LHCN-M2 (cell line): ENCODE measurements at places on chromosomes 5 and 9.

- peak; percentile 33 for DNase-seq
Measured at GRCh38 chr5:62143268-62144229, 162.5 kb upstream of the KIF2A start.

- no peak for DNase-seq
Measured at GRCh38 chr5:147882586-147883313, 4.2 kb downstream of the SCGB3A2 start.

GRCh38 chr5:2011481-2012411 is 129.0 kb upstream of the IRX4 start:
- no peak for DNase-seq

DNA sequence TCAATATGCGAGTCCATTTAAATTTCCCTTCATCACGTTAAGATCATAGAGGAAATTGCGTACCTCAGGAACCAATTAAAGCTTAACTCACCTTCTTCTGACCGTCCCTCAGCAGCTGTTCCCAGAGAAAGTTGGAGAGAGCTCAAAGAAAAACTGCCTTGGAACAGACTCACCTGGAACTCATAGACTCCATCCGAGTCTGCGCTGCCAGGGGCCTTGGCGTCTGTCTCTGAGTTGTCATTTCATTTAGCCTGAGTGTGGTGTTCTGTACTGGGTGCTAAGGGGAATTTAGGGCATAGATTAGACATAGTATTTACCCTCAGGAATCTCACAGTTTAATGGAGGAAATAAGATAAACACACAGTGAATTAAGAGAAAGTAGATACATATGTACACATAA is 892.7 kb downstream of the TLE1 start:
- no peak for DNase-seq

DNA sequence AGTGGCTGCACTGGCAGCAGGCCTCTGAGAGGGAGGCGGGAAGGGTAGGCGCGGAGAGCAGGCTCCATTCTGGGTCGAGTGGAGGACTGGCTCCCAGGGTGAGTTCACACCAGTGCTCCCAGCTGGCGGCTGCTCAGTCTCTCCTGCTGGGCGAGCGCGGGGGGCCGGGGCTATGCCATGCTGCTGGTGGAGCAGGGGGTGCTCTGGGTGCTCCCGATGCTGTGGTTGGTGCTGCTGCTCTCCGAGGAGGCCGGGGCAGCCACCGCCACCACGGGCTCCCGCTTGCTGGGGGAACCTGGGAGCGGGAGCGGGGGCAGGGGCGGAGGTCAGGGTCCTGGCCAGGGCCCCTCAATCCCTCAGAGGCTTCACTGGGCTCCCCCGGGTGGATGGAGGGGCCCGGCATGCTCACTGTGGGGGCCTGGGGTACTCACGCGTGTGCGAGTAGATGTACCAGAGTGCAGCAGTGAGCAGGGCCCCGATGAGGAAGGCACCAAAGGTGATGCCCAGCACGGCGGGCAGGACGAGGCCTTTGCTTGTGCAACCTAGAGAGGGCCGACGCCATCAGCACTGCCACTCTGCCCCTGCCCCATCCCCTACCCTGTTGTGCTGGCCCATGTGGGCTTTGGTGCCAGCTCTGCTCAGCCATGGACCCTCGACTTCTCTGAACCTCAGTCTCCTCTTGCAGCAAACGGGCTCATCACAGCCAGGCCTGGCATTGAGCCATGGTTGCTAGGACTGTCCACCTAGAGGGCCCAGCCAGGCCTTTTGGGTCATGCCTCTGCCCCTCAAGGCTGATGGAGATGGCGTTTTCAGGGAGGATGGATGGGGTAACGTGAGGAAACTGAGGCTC is 13.1 kb downstream of the FPGS start:
- no peak for DNase-seq
